ENCODE measurements at places on chromosomes 12 and 14.

DNA sequence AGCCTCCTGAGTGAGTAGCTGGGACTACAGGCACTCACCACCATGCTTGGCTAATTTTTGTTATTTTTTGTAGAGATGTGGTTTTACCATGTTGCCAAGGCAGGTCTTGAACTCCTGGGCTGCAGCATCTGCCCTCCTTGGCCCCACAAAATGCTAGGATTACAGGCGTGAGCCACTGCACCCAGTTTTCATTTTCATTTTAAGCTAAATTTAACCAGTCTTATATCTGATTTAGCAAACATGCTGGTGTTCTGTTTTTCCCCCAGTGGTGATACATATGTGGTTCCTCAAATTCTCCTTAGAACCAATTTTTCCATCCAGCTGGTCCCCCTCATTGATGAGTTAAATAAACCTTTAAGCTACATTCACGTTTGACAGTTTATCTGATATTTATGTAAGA is 43.8 kb upstream of the BICD1 start:
- ATAC-seq: no peak

- peak; percentile 59 for ATAC-seq
These were observed 17.6 kb downstream of the BATF start for GRCh38 chr14:75539561-75540478.

- ATAC-seq: no peak
These were observed 183.0 kb downstream of the ERC1 start for GRCh38 chr12:1173781-1174617.

DNA sequence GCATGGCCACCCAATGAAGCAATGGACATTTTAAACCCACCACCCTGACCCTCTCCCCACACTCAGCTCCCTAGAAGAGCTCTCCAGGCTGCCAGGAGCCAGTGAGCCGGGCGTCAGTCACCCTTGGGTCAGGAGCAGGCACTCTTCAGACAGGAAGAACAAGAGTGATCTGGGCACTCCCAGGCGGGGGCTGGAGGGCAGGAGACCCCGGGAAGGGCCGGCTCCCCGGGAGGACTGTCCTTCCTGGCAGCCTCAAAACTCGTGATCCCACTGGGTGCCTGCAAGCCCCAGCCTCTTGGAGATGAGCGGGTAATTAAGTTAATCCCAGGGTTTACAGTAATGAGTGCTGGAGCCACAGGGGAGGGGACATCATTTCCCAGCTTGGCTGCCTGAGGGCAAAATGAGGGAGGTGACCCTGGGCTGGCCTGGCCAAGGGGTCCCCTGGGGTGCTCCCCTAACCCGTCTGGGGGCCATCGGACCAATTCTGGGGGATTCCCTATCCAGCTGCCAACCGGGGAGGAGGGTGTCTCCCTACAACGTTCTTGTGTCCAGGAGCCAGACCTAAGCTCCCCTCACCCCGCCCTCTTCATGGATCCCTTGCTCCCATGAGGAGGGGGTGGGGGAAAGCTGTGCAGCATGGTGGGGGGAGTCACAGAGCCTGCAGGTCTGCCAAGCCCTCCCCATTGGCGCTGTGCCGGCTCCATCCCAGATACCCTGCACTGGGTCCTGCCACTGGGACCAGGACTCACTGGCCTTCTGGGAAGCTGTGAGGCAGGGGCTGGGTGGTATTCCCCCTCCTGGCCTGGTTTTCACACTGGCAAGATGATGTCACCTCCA is 59.2 kb downstream of the CCNK start:
- no peak for ATAC-seq

DNA sequence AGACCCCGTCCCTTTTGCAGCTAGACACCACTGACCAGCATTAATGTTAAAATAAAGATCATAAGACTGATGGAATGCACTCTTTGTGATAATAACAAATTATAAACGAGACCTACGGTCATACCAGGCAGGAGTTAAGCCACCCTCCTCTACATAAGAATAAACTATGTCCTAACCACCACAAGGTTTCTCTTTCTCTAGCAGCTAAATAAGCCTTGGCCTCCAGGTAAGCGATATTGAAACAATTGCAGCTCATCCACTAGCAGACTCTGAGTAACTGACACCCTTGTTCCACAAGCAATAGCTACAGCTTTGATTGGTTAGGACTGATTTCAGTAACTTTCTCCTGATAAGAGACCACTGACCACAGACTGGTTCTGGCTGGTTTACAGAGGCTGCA is 144.2 kb upstream of the CCDC198 start:
- no peak for ATAC-seq

- no peak for ATAC-seq
These were observed 288.6 kb downstream of the MED13L start for GRCh38 chr12:115988625-115989563.

GRCh38 chr14:24376448-24377070 is 8.6 kb downstream of the NFATC4 start:
- no peak for ATAC-seq

DNA sequence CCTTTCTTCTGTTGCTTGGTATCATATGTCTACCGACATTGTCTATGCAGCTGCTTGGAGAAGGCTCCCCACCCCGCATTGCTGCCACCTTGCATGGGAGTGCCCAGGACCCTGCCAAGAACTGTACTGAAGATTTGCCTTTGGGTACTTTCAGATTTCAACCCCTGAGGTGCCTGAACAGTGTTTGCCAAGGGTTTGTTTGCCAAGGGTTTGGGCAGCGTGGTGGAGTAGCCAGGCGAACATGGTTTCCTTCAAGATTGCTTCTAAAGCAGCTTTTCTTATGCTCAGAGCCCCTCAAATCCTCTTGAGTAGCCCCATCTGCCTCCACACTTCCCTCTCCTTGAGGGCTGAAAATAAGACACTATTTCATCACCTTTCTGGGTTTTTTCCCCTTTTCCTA is 25.3 kb upstream of the CRY1 start:
- no peak for ATAC-seq

DNA sequence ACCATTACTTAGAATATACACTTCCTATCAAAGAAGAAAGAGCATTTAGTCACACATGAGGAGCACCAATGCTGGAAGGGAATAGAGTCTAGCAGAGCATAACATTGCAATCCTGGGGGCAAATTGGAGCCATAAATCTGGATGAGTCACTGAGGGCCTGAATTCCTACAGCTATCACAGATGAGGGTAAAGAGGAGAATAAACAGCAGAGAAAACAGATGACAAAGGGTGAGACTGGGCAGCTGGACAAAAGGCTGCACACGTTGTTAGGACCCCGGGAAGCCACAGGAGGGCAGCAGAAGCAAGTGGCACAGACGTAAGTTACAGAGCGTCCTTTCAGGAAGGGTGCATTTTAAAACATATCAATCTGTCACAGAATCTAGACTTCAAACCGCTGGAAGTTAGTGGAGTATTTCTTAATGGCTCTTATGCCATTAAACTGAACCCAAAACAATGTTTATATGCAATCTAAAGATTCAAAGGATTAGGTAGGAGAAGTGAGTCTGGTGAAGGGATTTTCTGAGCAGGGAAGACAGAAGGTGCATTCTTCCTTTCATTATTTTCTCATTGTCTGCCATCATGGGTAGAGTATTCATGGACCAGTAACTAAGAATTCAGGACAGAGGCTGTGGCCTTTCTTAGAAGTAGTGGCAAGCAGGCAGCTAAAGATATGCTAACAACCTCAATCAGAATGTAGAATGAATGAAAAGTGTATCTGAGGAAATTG is 159.8 kb upstream of the DAAM1 start:
- ATAC-seq: no peak

- no peak for ATAC-seq
These were observed 128.5 kb downstream of the KIF26A start for GRCh38 chr14:104266631-104267575.

DNA sequence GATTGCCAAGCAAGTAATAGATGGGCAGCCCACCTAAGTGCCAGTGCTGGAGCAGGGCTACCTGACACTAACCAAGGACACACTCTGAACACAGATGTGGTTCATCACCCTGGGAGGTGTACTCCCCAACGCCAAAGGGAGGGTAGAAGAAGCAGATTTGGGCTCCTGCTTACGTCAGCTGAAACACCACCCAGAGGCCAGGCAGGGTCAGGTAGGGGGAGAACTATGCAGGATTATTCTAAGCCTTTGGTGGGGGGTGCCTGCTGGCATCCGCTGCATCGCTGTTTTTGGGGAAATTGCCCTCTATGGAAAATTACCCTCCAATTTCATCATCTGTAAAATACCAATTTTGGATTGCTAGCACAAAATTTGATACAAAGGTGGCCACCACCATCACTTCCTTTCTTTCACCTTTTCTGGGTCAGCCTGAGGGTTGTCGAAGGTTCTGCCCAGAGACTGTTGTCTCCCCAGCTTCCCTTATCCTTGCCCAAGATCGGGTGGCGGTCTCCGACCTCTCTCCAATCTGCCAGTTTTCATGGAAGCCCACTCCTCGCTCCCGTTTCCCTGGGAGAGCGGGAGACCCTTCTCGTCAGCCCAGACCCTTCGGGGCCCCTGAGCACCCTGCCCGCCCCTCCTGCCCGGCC is 535 bp downstream of the BIN2 start:
- peak; percentile 46 for ATAC-seq

- no peak for ATAC-seq
These were observed 148.1 kb downstream of the TSPAN9 start for GRCh38 chr12:3225154-3225795.

GRCh38 chr12:86228656-86229055 is 27.5 kb downstream of the MGAT4C start:
- no peak for ATAC-seq

- ATAC-seq: no peak
These were observed 751.6 kb downstream of the NOVA1 start for GRCh38 chr14:25846246-25846645.

- peak; percentile 3 for ATAC-seq
These were observed 34.2 kb upstream of the DEGS2 start for GRCh38 chr14:100193417-100194357.

DNA sequence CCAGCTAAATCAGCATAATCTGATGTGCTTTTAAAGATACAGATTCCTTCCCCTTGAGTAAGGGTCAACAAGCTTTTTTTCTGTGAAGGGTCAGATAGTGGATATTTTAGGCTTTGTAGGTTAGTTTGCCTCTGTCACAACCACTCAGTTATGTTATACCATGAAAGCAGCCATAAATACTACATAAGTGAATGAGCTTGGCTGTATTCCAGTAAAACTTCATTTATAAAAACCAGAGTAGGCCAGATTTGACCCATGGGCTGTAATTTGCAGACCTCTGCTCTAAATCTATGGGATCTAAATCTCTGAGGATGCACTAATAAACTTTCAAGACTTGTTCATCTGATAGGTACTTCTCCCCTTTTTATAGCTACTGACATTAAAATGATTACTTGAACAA is 47.7 kb downstream of the LEMD3 start:
- ATAC-seq: no peak

DNA sequence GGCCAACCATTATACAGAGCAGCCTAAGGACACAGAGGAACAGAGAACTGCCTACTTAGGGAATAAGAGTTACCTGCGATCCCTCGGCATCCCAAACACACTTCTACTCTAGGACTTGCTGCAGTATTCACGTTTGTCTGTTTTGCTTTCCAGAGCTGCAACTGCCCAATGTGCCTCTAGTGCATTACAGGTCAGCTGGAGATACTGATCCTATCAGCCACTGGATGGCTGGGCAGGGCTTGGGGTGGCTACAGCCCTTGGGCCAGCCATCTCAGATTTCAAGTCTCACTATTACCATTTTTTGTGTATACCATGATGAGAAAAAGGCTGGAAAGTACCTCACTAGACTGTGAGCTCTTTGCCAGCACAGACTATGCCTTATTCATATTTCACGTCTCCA is 4.6 kb downstream of the ARF3 start:
- ATAC-seq: no peak

DNA sequence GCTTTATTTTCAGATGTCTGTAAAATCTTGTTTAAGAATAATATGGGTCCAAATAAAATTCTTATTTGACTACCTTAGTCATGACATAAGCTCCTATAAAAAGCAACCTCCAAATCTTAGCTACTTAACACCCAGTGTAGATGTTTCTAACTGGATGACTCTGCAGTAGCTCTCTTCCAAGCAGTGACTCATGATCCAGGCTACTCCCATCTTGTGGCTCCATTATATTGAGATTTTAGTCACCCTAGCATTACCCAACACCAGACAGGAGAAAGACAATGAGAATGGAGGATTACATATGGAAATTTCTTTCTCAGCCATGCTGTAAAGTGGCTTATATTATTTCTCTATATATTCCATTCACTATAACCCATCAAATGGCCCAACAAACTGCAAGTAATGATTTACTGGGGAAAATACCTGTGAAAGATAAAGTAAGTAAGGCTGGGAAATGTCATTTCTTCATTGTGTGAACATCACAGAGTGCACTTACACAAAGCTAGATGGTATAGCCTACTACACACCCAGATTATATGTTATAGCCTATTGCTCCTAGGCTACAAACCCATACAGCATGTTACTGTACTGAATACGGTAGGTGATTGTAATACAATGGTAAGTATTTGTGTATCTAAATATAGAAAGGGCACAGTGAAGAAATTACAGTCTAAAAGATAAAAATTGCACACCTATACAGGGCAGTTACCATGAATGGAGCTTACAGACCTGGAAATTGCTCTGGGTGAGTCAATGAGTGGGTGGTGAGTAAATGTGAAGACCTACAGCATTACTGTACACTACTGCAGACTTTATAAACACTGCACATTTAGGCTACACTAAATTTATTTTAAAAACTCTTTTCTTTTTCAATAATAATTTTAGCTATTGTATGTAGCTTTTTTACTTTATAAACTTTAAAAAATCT is 163.2 kb downstream of the DYRK2 start:
- no peak for ATAC-seq

DNA sequence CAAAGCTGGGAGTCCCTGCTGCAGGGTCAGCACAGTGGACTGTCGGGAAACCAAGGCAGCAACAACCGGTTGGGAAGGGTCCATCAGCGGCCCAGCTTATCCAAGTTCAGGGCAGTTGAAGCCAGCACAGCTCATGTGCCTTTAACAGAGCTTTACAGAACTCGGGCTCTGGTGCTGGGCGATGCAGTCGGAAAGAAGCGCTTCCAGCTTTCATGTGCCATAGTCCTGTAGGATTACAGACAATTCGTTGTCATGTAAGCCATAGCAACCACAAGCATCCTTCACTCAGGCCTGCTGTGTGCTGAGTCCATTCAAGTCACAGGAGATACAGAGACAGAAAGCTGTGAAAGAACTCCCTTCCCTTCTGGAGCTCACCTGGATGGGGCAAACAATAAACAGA is 3.5 kb upstream of the FAM181A start:
- no peak for ATAC-seq

All from activated CD4-positive, CD25-positive, alpha-beta regulatory T cell treated with anti-CD3 and anti-CD28 coated beads, Interleukin-2, amount 50 U/mL, for 24 hours (primary cell).